ENCODE measurements at places on chromosomes 6 and 20.

GRCh38 chr6:108622641-108623298 lies 62.1 kb downstream of the FOXO3 start:
- no peak for DNase-seq

GRCh38 chr6:133769463-133769862 lies 119.5 kb upstream of the TCF21 start:
- no peak for DNase-seq

GRCh38 chr6:111250791-111251354 lies 163.6 kb downstream of the SLC16A10 start:
- no peak for DNase-seq

DNA sequence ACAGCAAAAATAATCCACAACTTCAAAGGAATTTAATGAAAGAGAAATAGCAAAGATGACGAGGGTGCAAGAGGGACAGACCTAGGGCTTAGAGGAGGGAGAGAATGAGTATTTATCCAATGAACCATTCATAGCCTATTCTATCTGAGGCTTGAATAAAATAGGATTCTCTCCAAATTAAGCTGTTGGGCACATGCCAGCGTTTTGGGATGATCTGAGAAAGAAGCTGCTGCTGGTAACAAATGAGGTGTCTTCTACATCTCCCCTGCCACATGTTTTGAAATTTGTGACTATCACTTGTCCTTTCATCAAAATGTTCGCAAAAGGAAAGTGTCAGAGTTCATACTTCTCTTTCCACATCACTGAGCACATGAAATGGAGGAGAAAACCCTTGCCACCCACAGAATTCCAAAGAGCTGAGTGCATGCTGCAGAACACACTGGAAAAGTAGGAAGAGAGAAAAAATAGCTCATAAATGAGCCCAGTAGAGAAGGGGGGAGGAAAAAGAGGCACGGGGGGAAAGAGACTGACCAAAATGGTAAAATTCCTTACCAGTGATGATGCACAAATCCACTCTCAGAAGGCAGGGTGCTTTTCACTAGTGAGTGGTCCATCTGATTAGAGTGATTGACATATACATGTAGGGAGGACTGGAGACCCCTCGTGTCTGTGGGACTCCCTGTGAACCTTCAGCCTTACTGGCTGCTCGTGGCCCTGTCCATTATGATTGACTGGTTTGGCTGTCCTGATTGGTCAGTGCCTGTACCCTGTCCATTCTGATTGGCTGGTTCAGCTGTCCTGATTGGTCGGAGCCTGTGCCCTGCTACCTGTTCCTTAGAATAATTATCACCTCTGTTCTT lies 180.5 kb downstream of the OGFRL1 start:
- DNase-seq: no peak

DNA sequence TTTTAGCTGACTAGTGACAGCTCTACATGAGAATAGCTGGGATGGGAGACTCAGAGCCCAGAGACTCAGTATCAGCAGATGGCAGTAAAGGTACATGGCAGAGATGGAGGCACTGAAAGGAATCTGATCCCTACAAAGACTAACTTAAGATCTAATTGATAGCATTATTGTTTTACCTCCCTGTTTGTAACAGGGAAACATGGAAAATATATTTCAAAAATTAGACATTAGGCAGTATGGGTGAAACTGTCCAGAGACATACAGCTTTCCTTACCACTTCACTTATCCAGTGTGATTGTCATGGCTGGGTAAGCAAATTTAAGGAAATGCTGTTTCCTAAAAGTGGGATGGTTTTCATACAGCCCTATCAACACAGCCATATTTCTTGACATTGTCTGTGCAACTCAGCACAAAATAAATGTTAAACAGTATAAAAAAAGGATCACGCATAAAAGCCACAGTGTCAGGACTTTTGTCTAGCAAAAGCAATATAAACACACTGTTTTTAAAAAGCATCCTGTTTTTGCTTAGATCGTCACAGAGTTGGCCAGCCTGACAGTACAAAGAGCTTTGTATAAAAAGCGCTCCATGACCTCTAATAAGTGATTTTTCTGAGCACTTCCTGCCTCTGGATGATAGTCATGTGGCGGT lies 376.9 kb downstream of the PHF3 start:
- DNase-seq: no peak

DNA sequence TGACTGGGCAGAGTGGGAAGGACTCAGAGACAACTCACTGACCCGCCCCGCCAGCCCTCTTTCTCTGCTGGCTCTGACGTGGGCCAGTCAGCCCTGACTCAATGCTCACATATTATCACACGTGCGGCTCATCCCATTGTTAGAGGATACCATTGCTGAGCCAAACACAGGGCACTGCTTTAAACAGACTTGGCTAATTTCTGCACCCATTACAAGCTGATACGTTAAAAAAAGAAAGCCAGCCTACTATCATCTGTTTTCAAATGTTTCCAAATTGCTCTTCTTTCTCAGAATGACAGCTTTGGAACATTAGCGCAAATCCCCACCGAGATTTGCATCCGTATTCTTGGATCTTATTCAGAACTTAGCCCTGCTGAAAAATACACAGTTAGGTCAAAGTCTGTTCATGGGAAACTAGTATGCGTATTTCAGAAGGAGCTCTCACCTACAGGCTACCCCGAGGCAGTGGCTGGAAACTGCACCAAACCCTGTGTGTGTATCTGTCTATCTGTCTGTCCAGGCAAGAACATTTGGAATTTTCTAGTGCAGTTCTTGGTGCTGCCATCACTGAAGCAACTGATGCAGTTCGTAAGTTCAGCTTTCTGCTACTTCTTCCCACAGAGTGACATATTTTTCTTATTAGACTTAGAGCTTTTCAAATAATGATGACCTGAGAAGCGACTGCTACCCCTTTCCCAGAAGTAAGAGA lies 32.8 kb downstream of the RAMACL start:
- no peak for DNase-seq

DNA sequence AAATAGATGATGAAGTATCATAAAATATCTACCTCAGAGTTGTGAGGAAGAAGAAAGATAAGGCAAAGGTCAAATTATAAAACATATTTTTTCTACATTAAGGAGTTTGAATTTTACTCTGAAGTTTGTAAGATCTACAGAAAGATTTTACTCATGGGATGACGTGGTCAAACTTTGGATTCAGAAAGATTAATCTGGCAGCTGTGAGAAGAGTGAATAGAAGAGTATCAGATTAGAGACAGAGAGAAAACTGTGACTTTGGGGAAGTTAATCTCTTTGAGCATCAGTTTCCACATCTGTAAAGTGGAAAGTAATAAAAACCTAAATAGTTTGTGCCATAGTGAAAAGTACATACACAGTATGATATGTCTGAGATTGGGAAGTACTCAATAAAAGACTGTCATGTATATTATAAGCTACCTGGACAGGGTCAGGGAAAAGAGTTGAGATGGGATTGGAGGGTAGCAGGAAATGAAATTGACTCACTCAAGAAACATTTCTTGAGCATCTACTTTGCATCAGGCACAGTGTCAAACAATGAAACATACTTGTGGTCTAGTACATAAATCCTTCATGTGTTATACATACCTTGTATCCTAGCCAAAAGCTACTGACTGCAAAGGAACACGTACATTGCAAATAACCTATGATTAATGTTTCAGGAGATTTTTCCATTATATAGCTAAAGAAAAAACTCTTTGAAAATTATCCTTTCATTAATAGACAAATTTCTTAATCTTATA lies 222.1 kb downstream of the TMEM200A start:
- no peak for DNase-seq

DNA sequence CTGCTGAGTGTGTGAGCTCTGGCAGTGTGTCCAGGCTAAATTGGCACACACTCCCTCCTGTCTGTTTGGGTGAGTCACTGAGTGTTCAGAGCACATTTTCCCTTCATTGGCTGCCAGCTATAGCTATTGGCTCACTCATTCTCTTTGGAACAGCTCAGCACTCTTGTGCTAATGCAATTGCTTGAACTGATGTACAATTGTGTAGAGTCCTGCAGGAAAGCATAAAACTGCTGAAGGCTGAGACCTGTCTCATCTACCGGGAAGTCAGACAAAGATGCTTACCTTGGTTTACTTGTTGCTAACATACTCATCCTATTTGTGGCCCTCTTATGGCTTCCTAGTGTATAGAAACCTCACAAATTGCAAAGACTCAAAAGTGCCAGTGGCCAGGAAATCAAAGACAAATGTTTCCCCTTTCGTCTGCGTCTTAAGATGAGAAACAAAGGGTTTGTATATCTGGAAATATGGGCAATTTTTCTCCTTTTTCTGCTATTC lies 351.0 kb downstream of the BCKDHB start:
- no peak for DNase-seq

- DNase-seq: no peak
Observed at GRCh38 chr6:25312703-25313102, 33.5 kb downstream of the CARMIL1 start.

DNA sequence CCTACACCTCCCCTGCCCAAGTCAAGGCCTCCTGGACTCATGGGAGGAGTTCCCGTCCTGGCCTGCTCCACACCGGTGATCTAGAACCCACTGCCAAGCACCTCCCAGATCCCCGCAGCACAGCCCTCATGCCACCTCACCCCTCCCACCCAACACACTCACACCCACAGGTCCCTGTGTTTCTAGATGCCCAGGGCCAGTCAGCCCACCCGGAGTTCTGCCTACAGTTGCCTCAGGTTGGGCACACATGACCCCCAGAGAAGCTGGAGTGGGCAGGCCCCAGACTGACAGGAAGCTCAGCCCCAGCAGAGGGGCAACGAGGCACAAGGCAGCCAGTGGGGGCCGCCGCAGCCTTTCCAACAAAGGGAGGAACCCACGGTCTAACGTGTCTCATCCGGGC lies 29.6 kb downstream of the RRBP1 start:
- DNase-seq: no peak

GRCh38 chr6:143232849-143233248 lies 172.2 kb downstream of the AIG1 start:
- DNase-seq: no peak

DNA sequence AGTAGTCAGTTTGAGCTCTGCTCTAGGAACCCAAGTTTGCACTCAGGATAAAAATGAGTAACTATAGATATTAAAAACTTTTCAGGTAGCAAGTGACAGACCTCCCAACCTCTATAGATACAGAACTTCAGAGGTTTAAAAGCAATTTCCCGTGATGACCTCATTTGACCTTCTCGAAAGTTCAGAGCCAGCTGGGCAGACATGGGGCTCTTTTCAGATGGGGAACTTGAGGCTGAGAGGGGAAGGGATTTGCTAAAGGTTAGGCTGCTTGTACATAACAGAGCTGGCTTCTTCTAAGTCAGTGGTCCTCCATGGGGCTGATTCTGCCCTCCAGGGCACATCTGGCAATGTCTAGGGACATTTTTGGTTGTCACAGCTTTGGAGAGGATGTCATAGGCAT lies 58.8 kb upstream of the ZNF831 start:
- no peak for DNase-seq

DNA sequence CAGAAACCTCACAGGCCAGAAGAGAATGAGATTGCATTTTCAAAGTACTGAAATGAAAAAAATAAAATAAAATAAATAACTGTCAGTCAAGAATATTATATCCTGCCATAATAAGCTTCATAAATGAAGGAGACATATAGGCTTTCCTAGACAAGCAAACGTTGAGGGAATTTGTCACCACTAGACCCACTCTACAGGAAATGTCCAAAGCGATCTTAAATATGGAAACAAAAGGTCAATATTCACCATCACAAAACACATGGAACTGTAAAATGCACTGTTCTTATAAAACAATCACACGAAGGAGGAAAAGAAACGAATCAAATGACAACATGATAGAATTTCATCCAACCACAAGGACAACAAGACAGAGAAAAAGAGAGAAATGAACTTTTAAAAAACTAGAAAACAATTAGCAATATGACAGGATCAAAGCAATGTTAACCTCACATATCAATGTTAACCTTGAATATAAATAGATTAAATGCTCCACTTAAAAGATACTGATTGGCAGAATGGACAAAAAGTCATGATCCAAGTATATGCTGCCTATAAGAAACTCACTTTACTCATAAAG lies 218.7 kb upstream of the TAB2 start:
- DNase-seq: no peak

DNA sequence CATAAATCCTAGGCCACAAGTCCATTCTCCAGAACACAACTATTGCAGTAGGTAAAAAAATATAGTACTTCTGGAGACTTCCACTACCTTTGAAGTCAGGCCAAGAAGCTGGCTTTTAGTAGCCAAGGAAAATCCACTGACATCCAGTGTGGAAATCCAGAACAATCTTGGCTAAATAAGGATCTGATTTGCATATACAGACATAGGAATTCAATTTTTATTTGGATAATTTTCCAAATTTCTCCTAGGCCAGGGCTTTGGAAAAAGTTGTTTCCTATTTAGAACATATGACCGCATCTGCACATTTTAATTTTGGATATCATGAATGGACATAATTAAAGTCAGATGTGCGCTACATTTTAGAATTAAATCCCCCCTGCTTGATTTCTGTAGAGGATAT lies 100.2 kb downstream of the BCAS1 start:
- no peak for DNase-seq

DNA sequence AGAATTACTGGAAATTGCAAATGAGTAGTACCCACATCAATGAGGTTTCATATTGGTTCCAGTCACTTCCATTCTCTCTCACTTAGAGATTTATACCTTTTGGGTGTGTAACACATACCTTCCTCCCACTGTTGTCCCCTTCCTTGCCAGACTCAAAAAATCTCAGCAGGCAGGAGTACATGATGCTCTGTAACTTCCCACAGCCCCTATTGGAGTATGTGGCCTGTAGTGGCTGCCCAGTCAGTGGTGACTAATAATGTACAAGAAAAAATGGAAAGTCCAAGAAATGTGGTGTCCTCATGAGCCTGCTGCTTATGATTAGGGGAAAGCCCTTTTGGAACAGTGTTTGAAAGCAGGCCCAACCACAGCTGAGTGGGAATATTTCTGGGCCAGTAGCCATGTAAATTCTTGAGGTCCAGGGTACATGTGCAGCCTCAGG lies 312.0 kb downstream of the ZFAND3 start:
- DNase-seq: no peak

- DNase-seq: no peak
Observed at GRCh38 chr6:128275681-128276080, 244.7 kb downstream of the PTPRK start.

DNA sequence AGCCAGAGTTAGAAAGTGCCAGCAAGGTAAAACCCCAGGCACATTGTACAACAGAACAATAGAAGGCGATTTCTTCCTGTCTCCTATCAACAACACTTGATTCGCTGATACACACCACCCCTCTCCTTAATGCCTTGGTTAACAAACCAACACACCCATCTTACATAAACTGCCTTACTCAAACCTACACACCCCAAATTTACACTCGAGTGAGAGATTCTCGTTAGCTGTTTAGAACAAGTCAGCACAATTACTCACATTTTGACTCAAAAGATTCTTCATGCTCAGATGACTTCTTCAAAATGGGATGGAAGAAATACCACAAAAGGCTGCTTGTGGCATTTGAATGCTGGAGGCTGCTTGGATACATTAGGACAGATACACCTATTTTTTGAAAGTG lies 80.0 kb upstream of the FOXQ1 start:
- no peak for DNase-seq

DNA sequence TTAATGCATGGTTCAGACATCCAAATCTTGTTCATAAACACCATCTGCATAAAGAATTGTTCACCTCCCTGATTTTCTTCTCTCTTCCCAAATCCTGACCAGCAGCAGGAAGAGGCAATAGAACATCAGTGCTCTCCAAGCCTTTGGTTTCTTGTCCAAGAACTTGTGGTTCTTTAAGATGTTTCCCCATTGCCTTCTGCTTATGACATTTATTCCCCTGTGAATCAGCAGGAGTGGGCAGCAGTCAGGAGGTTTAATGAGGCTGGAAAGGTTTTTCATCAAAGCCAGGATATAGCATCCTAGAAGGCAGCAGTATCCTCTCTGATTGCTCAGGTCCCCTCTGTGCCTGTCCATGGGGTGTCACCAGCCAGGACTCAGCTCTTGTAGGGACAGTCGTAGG lies 5.3 kb downstream of the HDDC2 start:
- DNase-seq: no peak

GRCh38 chr6:132715204-132715603 lies 1.3 kb upstream of the VNN1 start:
- peak; percentile 15 for DNase-seq

Measured in NCI-H2107 (cell line).